Neural crest cell (in vitro differentiated cells): ENCODE measurements at places on chromosomes 12 and 14. TPM values are rescaled to one million over a fixed set of nuclear protein-coding genes. Genes with fewer than 3 reads are reported as not detected.
A peak's percentile ranks its signal among the peaks of the same experiment; 100 is the strongest.

Gene RIC8B
- total RNA-seq: 33.2 and 33.8 TPM in 2 replicates

Gene CHMP4A
- 42.2 and 44.7 TPM in 2 replicates for total RNA-seq

Gene KRT1
- not detected in 2 replicates for total RNA-seq

Gene SELPLG
- 0.39 and 0.51 TPM in 2 replicates for total RNA-seq

Gene FOXM1
- 147 and 149 TPM in 2 replicates for total RNA-seq

Gene SOAT2
- total RNA-seq: not detected in 2 replicates

Gene AEBP2
- 35.2 and 38.3 TPM in 2 replicates for total RNA-seq

Gene HCAR1
- total RNA-seq: not detected in 2 replicates

Gene NRIP2
- total RNA-seq: not detected in 2 replicates

Gene PRIMA1
- 2.0 and 2.1 TPM in 2 replicates for total RNA-seq

GRCh38 chr12:76002598-76003354 lies 28.8 kb downstream of the PHLDA1 start:
- H3K36me3 ChIP-seq: peaks cover 14% of the 10 kb centered on the region
- no peak overlapping the region for H3K27ac ChIP-seq
- no peaks in the 10 kb centered on the region for H3K27me3 ChIP-seq

- peaks cover 3% of the 10 kb centered on the region for H3K36me3 ChIP-seq
- DNase-seq: no peak
- H3K4me3 ChIP-seq: no peak overlapping the region
- peaks cover 17% of the 10 kb centered on the region for H3K4me1 ChIP-seq
- peaks cover 90% of the 10 kb centered on the region for H3K27me3 ChIP-seq
Measured at GRCh38 chr14:38213001-38213400, 5.3 kb downstream of the SSTR1 start.

GRCh38 chr12:2479851-2480535 lies 314.8 kb upstream of the FKBP4 start:
- H3K4me3 ChIP-seq: no peak overlapping the region
- no peaks in the 10 kb centered on the region for H3K4me1 ChIP-seq
- H3K36me3 ChIP-seq: no peaks in the 10 kb centered on the region
- no peak overlapping the region for H3K27ac ChIP-seq
- no peaks in the 10 kb centered on the region for H3K27me3 ChIP-seq
- no peak for DNase-seq

DNA sequence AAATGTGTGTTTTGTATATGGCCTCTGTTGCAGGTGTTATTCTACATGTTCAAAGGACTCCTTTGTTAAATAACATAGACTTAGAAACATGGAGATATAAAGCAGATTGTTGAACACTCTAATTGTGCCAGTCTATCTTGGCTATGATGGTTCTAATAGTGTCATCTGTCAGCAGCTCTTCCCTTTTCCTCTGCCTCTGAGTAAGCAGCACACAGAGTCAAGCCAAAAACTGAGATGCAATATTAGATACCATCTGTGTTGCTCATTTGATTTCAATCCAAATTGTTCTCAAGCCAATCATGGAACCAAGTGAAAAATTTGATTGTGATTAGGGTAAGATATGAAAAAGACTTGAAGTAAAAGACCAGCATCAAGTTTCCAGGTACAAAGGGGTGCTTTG lies 871.1 kb upstream of the MGAT4C start:
- no peaks in the 10 kb centered on the region for H3K4me1 ChIP-seq
- H3K36me3 ChIP-seq: no peaks in the 10 kb centered on the region
- no peaks in the 10 kb centered on the region for H3K27me3 ChIP-seq
- no peak for DNase-seq
- H3K4me3 ChIP-seq: no peak overlapping the region

DNA sequence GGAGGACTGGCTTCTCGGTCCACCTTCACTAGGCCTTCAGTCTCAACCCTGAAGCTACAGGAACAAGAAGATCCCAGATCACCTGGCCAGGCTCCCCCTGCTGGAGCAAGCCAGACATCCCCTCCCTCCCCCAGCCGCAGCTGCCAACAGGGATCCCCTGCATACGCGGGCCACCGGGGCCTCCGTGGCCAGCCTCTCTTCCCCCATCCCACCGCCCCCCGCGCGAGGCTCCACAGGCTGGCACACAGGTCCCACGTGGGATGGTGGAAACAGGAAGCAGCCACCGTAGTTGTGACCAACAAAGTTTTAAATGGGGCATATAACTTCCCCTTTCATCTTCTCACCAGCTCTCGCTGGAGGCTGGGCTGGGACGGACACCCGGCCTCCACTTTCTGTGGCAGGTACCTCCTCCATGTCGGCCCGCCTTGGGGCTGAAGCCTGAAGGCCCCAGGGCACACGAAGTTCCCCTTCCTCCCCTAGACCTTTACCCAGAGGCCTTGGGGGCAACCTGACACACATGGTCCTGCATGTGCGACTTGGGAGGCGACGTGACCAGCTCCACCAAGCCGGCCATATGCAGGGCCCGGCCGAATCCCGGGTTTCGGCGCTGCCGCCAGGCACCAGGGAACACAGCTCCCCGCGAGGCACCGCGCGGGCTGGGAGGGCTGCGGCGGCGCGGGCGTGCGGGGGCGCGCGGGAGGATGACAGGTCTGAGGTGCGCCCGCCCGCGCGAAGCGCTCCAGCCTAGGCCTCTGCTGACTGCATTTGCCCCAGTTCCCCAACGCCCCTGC lies 44.4 kb upstream of the PNMA1 start:
- H3K27me3 ChIP-seq: peaks cover 2% of the 10 kb centered on the region
- H3K4me1 ChIP-seq: peaks cover 74% of the 10 kb centered on the region
- peak overlapping the region; percentile 27 for H3K27ac ChIP-seq
- no peaks in the 10 kb centered on the region for H3K36me3 ChIP-seq

GRCh38 chr14:77144412-77145115 lies 3.0 kb upstream of the ZDHHC22 start:
- H3K36me3 ChIP-seq: no peaks in the 10 kb centered on the region
- peak overlapping the region; percentile 3 for H3K4me3 ChIP-seq
- peaks cover 23% of the 10 kb centered on the region for H3K4me1 ChIP-seq
- no peak overlapping the region for H3K27ac ChIP-seq

GRCh38 chr12:88035907-88036289 lies 6.7 kb upstream of the C12orf50 start:
- no peaks in the 10 kb centered on the region for H3K27me3 ChIP-seq
- H3K4me3 ChIP-seq: peak overlapping the region; percentile 98
- H3K27ac ChIP-seq: peak overlapping the region; percentile 57
- DNase-seq: no peak
- H3K4me1 ChIP-seq: peaks cover 39% of the 10 kb centered on the region

DNA sequence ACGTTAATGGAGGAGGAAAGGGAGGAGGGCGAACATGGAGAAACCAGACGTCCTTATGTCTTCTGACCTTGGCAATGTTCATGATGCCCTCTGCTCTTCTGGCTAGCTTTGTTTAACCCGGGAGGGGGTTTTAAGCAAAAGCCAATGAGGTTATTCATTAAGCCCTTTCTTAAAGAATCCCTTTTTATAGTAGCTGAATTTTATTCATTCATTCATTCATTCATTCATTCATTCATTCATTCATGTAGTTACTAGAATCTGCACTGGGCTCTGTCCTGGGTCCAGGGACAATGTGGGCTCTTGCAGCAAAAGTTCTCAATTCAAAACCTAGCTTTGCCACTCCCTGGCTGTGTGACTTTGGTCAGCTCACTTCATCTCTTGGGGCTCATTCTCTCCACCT lies 14.0 kb downstream of the LHX5 start:
- H3K4me3 ChIP-seq: no peak overlapping the region
- no peak for DNase-seq
- H3K27ac ChIP-seq: no peak overlapping the region
- H3K4me1 ChIP-seq: peaks cover 3% of the 10 kb centered on the region
- no peaks in the 10 kb centered on the region for H3K36me3 ChIP-seq

GRCh38 chr12:1080520-1081223 lies 89.6 kb downstream of the ERC1 start:
- peaks cover 15% of the 10 kb centered on the region for H3K4me1 ChIP-seq
- H3K27me3 ChIP-seq: no peaks in the 10 kb centered on the region
- H3K4me3 ChIP-seq: no peak overlapping the region
- H3K27ac ChIP-seq: no peak overlapping the region
- H3K36me3 ChIP-seq: no peaks in the 10 kb centered on the region

- H3K36me3 ChIP-seq: peaks cover 4% of the 10 kb centered on the region
- no peak for DNase-seq
- peaks cover 3% of the 10 kb centered on the region for H3K27me3 ChIP-seq
Measured at GRCh38 chr14:95396221-95396620, 76.5 kb upstream of the CLMN start.

DNA sequence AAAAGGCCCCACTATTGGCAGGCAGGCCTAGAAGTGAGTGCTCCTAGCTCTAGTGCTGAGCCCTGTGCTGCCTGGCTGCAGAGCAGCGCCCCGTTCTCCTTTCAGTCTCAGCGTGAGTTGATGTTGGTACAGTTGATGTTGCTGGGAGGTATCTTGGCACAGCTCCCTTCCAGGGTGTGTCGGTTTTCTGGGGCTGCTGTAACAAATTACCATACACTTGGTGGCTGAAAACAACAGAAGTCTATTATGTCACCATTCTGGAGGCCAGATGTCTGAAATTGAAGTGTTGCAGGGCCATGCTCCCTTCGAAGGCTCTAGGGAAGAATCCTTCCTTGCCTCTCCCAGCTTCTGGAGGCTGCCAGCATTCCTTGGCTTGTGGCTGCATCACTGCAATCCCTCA lies 151.4 kb downstream of the TSPAN9 start:
- no peaks in the 10 kb centered on the region for H3K36me3 ChIP-seq
- no peak for DNase-seq
- no peak overlapping the region for H3K4me3 ChIP-seq
- no peaks in the 10 kb centered on the region for H3K27me3 ChIP-seq
- H3K27ac ChIP-seq: no peak overlapping the region

- H3K27ac ChIP-seq: no peak within 1 kb of the TSS
- peak within 1 kb of the TSS; percentile 83 for H3K4me3 ChIP-seq
- H3K36me3 ChIP-seq: no peaks in the 10 kb centered on the region
- peaks cover 26% of the 10 kb centered on the region for H3K4me1 ChIP-seq
- peak; percentile 36 for DNase-seq
Measured at GRCh38 chr12:53097564-53098353, at the start of gene IGFBP6. TSS of gene IGFBP6 (plus strand) at chr12:53097667. CDS start at chr12:53097718, 51 bp downstream.

DNA sequence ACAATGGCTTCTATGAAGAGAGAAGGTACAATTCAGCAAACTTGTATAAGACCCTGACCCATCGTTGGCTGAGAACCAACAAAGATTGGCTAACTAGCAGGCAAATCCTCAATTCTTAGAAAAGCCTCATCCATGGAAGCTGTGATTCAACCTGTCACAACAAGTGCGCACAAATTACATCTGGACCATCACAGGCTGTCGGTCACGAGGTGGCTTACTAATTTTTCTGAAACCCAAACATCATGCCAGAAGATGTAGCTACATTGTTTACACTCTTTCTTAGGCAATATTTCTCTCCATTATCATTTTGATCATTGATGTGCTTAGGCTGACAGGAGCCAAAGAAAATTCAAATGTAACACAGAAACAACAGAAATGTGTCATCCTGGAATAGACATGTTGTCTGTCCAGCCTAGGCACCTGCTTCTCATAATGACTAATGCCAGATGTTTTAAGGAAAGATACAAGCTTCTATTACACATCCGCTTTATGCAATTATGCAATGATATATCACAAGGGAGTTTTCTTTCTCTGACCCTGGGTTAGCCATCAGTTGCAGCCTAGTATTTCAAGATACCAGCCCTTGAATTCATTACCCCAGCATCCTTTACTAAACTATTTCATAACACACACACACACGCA lies 92.9 kb upstream of the DIO2 start:
- H3K27me3 ChIP-seq: no peaks in the 10 kb centered on the region
- H3K4me3 ChIP-seq: no peak overlapping the region
- DNase-seq: no peak
- H3K4me1 ChIP-seq: no peaks in the 10 kb centered on the region
- no peak overlapping the region for H3K27ac ChIP-seq
- H3K36me3 ChIP-seq: no peaks in the 10 kb centered on the region

DNA sequence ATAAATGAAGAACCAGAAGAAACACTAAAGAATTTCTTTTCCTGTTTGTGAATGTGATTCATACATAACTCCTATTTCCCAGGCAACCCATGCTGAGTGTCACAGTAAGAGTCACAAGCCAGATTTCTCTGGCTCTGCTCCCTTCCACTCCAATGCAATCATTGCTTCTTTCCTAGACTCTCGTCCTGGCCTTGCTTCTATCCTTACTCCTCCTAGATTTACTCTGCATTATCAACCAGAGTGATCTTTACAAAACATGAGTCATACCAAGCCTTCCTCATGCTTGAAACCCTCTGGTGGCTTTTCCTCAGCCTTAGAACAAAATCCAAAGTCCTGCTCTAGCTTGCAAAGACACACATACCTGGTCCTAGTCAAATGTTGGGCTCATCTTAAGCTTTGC lies 13.3 kb downstream of the IL22 start:
- DNase-seq: no peak
- no peak overlapping the region for H3K27ac ChIP-seq
- peaks cover 8% of the 10 kb centered on the region for H3K4me1 ChIP-seq
- H3K27me3 ChIP-seq: no peaks in the 10 kb centered on the region
- no peaks in the 10 kb centered on the region for H3K36me3 ChIP-seq
- no peak overlapping the region for H3K4me3 ChIP-seq

GRCh38 chr12:132415327-132416120 lies 74.4 kb upstream of the FBRSL1 start:
- H3K36me3 ChIP-seq: no peaks in the 10 kb centered on the region
- H3K27ac ChIP-seq: no peak overlapping the region
- H3K27me3 ChIP-seq: peaks cover 26% of the 10 kb centered on the region
- H3K4me3 ChIP-seq: no peak overlapping the region
- peaks cover 29% of the 10 kb centered on the region for H3K4me1 ChIP-seq

DNA sequence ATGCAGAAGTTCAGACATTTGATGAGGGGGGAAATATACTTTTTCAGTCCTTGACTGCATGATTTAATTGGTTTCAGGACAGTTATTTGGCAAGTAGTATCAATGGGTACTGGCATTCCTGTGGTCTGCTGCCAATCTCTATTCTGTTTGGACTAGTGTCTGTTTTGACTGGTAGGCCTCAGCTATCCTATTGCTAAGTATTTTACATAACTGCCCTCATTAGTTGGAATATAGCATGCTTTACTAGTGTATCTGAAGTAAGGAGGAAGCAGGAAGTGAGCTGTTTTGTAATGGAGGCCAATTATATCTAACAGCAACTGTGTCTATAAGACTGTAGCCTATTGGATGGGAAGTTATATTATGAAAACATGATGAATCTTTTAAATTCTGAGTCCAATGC lies 104.3 kb downstream of the FLRT2 start:
- no peaks in the 10 kb centered on the region for H3K4me1 ChIP-seq
- DNase-seq: no peak
- H3K27ac ChIP-seq: no peak overlapping the region
- no peak overlapping the region for H3K4me3 ChIP-seq

- H3K36me3 ChIP-seq: peaks cover 16% of the 10 kb centered on the region
- H3K4me1 ChIP-seq: peaks cover 23% of the 10 kb centered on the region
- peak overlapping the region; percentile 93 for H3K4me3 ChIP-seq
- DNase-seq: no peak
- H3K27ac ChIP-seq: no peak overlapping the region
Measured at GRCh38 chr12:2796187-2796666, 1.5 kb downstream of the FKBP4 start.

- no peaks in the 10 kb centered on the region for H3K4me1 ChIP-seq
- no peak overlapping the region for H3K27ac ChIP-seq
- DNase-seq: no peak
- no peaks in the 10 kb centered on the region for H3K27me3 ChIP-seq
- H3K36me3 ChIP-seq: no peaks in the 10 kb centered on the region
- H3K4me3 ChIP-seq: no peak overlapping the region
Measured at GRCh38 chr12:25455696-25456095, 97.4 kb downstream of the LMNTD1 start.
